GM12864 (cell line): ENCODE measurements at places on chromosomes 1 and 21.
A peak's percentile ranks its signal among the peaks of the same experiment; 100 is the strongest.

DNA sequence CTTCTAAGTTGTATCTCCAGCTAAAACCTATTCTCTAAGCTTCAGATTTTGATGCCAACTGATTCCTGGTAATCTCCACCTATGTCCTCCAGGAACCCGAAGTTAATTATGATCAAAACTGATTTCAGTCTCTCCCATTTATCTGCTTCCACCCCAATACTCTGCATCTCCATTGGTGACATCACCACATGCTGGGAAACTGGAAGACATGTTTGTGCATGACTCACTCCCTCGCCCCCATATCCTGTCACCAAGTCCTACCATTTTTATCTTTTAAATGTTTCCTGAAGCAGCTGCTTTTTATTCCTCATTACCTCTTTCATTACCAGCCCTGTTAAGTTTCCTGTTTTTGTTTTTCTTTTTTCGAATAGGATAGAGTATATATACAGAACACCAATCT is 228.5 kb downstream of the LRRC40 start:
- DNase-seq: no peak

DNA sequence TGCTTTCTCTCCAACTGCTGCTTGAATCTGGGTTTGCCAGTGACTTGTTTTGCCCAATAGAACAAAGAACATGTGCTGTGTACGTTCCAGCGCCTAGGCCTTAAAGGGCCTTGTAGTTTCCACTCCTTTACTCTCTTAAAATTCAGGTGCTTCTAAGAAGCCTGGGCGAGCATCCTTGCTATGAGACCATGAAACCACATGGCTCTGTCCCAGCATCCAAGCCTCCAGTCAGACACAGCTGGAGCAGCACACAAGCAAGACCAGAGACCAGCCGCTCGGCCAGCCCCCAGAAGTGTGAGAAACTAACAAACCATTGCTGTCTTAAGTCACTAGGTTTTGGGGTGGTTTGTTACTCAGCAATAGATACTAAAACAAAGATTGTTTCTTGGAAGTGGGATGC is 15.1 kb downstream of the PLEKHO1 start:
- no peak for DNase-seq

GRCh38 chr1:241957692-241958494 is at the start of gene BECN2:
BECN2 (plus strand) TSS chr1:241957767; CDS start chr1:241957767, 0 bp downstream.
- DNase-seq: no peak

DNA sequence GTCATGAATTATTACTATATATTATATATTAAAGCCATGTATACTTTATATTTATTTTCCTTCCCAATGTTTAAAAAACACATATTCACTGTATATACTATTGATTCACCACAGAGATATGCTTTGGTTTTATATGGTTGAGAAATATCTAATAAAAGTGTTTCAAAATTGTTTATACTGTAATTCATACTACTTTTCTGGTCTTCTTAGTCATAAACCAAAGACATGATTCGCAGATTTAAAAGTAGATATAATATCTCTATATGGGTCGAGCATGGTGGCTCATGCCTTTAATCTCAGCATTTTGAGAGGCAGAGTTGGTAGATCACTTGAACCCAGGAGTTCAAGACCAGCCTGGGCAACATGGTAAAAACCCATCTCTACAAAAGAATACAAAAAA is 738.4 kb downstream of the USP25 start:
- no peak for DNase-seq

GRCh38 chr1:28860332-28861073 is 48.5 kb downstream of the OPRD1 start:
- no peak for DNase-seq

DNA sequence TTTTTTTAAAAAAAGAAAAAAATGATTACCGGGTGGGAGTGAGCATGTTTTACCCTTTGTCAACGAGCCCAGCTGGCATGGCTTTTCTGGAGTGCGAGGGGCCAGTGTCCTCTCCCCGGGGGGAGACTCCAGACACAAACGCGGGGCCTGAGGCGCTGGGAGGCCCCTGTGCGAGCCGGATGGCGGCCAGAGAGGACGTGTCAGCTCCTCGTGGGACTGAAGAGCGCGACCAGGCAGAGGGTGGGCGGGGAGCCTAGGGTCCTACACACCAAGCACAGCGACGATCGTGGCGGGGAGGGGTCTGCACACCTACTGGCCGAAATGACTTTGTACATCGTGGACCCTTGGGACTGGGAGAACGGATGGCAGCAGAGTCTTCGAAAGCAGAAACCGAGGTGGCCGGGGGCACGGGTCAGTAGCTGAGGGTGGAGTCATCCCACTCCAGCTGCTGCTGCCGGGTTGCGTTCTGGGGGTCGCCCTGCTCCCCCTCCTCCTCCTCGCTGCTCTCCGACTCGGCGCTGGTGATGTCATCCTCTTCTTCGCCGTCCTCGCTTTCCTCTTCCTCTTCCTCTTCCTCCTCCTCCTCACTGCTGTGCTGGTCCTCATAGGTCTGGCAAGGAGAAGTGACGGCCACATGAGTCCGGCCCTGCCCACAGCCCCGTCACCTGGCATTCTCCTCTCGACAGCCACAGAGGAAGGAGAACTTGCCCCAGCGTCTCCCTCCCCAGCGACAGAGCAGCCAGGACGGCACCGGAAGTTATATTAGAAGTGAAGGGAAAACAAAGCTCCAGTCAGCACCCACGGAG is 78.8 kb downstream of the PIK3CD start:
- no peak for DNase-seq

DNA sequence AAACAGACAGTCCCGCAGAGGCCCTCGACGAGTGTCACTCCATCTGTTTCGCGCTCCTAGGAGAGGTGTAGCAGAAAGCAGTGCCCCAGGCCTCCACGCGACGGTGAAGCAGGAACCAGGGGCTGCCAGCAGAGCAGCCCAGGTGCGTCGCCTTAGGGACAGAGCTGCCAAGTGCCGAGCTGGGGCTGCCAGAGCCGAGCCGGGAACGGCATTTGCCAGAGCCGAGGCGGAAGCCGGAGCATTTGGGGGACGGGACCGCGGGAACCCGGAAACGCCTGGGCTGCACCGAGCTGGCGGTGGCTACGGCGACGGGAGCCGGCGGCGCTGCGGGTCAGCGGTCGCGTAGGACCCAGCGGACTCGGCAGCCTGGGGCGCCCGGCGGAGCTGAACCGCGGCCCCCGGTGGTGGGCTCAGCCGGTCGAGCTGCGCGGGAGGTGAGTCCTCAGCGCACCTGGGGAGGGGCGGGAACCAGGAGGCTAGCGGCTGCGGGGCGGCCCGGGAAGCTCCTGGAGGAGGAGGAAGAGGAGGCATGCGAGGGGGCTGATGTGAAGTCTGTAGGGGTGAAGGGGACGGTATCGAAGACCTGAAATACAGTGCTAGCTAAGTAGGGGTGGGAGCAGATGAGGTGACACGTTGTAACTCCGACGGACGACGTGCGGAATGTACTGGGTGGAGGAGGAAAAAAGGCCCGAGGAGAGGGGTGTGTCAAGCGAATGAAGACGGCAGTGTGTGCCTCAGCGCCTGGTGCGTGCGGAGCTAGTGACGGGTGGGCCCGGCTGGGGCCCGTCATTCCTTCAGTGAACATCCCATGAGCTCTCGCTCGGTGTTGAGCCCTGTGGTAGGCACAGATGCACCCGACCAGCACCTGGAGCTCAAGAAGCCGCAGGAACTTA is at the start of gene SLC35A3:
TSS of gene SLC35A3 (plus strand) at position 268 of the 893 bp plus-strand sequence. CDS start 23,559 bp downstream, outside the sequence.
- DNase-seq: peak; percentile 62

GRCh38 chr1:2987773-2988172 is 33.5 kb upstream of the ACTRT2 start:
- DNase-seq: no peak

- DNase-seq: no peak
Observed at GRCh38 chr1:29325675-29326074, 89.4 kb downstream of the PTPRU start.

DNA sequence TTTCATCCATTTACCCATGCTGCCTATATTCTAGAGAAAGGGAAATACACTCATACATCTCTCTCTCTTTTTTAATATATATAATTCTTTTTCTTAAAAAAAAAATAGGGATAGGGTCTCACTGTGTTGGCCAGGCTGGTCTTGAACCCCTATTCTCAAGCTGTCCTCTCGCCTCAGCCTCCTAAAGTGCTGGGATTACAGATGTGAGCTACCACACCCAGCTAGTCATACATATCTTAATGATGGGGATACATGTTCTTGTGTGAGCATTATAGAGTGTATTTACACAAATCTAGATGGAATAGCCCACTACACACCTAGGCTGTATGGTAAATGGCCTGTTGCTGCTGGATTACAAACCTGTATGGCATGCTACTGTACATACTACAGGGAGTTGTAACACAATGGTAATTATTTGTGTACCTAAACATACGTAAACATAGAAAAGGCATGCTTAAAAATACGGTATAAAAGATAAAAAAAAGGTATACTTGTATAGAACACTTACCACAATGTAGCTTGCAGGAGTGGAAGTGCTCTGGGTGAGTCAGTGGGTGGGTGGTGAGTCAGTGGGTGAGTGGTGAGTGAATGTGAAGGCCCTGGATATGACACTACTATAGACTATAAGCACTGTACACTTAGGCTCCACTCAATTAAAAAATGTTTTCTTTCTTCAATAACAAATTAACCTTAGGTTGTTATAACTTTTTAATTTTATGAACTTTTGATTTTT is 72.9 kb downstream of the IVNS1ABP start:
- no peak for DNase-seq

- no peak for DNase-seq
Observed at GRCh38 chr21:29105218-29105617, 25.2 kb upstream of the MAP3K7CL start.

- DNase-seq: no peak
Observed at GRCh38 chr1:178645157-178645807, 79.8 kb upstream of the RALGPS2 start.

- no peak for DNase-seq
Observed at GRCh38 chr1:179663810-179664209, 72.2 kb downstream of the TDRD5 start.

GRCh38 chr21:43575473-43575844 is 83.8 kb downstream of the HSF2BP start:
- DNase-seq: no peak

DNA sequence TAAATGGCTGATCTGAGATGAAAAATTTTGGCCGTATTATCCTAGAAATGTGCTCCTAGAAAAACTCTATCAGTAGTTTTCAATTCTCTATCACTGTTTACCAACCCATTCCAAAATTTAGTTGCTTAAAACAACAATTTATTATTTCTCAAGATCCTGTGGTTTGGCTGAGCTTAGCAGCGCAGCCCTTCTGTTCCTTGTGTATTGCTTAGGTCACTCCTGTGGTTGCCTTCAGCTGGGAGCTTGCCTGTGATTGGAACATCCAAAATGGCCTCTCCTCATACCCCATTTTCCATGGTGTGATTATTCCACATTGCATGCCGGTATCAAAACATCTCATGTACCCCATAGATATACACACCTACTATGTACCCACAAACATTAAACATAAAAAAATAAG is 22.8 kb upstream of the STUM start:
- no peak for DNase-seq

DNA sequence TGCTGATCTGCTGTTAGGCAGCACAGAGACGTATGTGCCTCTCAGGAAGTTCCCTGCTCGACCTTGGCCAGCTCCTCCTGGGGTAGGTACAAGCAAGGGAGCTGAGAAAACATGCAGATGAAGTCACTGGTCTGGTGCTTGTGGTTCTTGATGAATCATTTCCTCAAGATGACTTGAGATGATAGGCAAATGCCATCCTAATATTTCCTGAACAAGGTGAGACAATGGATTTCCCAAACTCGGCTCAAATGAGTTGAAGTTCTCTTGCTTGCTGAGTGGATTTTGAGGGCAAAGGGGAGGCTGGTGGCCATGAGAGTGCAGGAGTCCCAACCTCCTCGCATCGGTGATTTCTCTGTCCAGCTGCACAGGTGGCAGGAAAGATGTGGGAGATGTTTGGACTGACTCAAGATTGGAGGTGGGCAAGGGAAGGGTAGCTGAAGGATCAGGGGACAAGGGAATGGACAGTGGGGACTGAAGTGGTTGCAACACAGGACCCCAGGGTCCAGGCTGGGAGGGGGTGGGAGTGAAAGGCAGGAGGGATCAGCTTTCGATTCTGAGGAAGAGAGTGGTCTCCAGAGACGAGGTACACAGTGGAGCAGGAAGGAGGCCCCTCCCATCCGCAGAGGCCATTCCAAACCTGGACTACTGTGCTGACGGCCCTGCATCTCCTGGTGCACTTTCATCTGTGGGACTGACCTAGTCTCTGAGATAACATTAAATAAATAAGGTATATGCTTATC is 63.9 kb downstream of the CAPN2 start:
- DNase-seq: no peak

GRCh38 chr1:212482637-212483441 is 50.1 kb downstream of the NENF start:
- no peak for DNase-seq

DNA sequence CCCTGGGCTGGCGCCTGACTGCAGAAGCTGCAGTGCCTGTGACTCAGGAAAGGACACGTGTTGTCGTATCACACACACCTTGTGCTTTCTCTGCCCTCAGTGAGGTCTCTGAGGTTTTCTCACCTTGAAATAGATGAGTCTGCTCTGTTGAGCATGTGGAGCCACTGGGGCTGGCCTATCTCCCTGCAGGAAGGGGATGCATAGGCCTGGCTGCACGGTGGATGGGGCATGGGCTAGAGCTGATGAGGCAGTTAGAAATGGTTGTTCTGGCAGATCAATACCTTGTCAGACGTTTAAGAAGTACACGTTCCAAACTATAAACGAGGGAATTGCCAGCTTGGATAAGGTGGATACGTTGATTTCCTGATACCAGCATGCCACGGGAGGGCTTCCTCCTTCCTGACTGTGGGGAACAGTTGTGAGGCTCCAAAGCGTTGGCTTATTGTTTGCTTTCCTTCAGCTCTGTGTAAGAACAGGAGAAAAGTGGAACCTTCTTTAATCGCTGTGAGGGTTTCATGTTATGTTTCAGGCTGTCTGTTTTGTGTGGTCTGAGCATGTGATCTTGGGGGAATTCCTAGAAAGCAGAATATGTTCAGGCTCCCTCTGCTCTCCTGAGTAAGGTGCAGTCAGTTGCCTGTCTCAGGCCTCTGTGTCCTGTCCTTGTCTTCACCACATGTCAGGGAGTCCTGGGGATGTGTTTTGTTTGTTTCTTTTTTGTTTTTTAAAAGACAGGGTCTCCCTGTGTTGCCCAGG is 44.8 kb downstream of the PCNT start:
- DNase-seq: no peak

GRCh38 chr1:15088281-15088971 is 65.1 kb upstream of the TMEM51 start:
- no peak for DNase-seq

DNA sequence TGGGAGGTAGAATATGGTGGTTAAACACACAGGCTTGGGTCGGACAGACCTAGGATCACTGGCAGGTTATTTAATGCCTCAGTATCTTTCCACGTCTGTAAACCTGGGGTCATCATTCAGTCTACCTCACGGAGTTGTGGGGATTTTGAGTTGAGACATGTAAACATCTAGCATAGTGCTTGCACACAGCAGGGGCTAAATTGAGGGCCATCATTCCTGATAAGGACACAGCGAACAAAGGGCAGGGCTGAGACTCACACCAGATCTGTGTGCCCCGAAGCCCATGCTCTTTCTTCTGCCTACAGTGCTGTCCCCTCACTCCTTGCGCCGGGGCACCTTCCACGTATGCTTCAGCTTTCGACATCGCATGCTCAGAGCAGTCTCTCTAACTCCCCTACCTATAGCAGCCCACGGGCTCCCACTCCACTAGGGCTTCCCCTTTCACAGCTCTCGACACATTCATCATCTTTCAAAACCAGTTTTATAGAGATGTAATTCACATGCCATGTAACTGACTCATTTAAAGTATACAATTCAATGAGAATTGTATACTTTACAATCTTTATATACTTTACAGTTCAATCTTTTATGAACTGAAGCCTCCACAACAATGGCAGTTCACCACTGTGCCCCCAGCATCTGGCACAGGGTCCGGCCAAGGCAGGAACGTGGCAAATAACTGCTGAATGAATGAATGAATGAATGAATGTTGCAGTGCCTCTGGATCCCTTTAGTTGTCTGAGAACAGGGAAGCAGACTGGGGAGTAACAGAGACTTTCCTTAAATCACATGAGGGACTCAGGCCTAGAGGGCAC is 48.0 kb downstream of the GPR161 start:
- no peak for DNase-seq
